ENCODE measurements at places on chromosomes 6 and 20.
A peak's percentile ranks its signal among the peaks of the same experiment; 100 is the strongest.

GRCh38 chr20:14951707-14952418, 614.5 kb upstream of the FLRT3 start:
- DNase-seq = no peak

DNA sequence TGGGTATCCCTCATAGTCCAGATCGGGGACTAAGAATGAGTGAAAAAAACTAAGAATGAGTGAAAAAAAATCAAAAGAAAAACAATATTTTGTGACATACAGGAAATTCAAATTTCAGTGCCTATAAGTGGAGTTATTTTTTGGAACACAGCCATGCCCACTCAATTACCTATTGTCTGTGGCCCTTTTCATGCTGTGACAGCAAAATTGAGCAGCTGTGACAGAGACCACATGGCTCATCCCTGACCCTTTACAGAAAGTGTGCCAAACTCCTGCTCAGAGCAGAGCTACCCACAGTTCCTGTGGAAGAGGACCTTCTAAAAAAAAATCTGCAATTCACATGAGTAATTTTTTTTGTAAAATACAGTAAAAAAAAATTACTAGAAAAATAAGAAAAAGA, 1.4 kb downstream of the NCR2 start:
- no peak for DNase-seq

DNA sequence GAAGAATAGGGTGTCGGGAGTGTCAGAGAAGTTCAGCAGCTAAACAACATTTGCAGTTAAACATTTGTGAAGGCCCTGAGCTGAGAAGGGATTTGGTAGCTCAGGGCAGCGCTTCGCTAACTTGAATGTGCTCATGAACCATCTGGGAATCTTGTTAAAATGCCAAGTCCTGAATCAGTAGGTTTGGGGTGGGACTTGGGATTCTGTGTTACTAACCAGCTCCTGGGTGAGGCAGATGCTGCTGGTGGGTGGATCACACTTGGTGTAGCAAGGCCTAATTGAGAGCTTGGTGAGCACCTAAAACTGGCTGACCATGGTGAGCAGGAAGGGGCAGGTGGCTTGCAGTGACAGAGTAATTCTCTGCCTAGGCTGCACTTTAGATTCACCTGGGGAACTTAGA, 5.9 kb downstream of the PTPRA start:
- DNase-seq = no peak

GRCh38 chr20:63084563-63084927, 77.8 kb upstream of the BHLHE23 start:
- DNase-seq = no peak

DNA sequence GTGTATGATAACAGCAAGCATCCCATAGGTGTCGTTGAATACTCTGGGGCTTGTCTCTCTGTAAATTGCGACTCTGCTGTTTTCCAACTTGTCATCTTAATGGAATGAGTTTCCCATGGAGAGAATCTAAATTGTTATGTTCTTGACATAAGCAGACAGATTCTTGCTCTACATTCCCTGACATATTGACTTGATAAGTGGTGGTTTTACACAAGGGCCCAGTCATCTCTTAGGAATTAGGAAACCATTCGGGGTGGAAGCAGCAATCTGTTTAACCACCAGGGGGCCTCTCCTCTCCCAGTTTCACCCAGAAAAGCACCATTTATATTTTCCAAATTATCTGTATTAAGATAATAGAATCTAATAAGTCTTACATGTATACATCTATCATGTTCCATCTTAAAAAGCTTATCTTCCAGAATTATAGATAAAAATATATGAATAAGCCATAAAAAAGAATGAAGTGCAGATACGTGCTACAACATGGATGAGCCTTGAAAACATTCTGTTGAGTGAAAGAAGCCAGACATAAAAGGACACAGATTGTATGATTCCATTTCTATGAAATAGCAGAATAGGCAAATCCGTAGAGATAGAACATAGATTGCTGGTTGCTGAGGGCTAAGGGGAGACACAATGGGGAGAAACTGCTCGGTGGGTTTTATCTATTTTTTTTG, 23.1 kb upstream of the MROH8 start:
- peak; percentile 62 for DNase-seq

DNA sequence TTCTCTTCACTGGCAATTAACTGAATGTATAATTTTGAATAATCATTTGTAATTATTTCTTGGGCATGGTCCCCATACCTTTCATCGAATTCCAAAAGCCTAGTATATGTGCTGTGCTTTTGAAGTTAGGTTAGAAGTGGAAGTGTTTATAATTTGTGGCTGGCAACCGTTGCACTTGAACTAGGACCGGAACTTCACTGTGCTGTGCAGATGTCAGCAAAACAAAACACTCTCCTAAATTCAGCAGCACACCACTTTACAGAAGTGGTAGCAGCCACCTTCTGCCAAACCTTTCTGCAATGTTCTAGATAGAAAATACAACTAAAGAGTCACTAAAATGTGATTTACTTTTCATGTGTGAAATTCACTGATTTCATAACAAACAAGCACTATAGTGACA, 111.9 kb downstream of the FAM83B start:
- no peak for DNase-seq

- DNase-seq = no peak
These were observed 16.5 kb downstream of the RNASET2 start for GRCh38 chr6:166939894-166940293.

GRCh38 chr6:116767715-116768114, 2.2 kb upstream of the FAM162B start:
- DNase-seq = no peak

- peak; percentile 59 for DNase-seq
These were observed 9.3 kb downstream of the NUDT3 start for GRCh38 chr6:34383161-34383631.

DNA sequence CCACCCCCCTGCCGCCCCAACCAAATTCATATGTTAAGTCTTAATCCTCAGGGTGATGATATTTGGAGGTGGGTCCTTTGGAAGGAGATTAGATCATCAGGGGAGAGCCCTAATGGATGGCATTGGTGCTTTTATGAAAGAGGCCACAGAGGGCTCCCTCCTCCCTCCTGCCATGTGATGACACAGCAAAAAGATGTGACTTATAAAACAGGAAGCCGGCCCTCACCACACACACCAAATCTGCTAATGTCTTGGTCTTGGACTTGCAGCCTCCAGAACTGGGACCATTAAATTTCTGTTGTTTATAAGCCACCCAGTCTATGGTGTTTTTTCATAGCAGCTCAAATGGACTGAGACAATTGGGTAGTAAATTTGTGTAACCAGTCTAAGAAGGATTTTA, 176.3 kb downstream of the ADGRG6 start:
- DNase-seq = peak; percentile 55

DNA sequence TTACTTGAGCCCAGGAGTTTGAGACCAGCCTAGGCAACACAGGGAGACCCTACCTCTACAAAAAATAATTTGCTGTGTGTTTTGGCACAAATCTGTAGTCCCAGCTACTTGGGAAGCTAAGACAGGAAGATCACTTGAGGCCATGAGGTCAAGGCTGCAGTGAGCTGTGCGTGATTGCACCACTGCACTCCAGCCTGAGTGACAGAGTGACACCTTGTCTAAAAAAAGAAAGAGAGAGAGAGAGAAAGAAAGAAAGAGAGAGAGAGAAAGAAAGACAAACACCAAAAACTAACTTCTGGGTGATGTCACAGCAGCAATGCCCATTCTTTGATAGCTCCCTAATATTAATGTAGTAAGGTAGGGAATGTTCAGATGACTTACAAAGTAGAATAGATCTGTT, 20.4 kb downstream of the USP49 start:
- DNase-seq = no peak

DNA sequence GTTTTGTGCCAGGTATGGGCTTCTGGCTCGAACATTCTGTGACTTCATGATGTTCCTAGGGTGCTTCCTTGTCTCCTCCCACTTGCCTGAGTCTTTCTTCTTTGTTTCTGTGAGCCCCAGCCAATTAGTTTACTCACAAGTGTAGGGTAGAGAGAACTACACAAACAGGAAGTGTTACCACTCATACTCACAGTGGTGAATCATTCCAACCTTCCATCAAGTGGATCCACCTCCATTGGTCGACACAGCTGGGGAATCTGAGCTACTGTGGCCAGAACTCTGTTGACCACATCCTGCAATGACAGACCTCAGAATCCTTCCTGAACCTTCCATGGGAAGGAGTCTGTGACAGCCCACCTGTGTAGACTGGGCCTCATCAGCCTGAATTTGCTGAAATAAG, 76.8 kb downstream of the UNC5CL start:
- peak; percentile 32 for DNase-seq

GRCh38 chr20:47515843-47516242, 14.2 kb downstream of the NCOA3 start:
- no peak for DNase-seq

DNA sequence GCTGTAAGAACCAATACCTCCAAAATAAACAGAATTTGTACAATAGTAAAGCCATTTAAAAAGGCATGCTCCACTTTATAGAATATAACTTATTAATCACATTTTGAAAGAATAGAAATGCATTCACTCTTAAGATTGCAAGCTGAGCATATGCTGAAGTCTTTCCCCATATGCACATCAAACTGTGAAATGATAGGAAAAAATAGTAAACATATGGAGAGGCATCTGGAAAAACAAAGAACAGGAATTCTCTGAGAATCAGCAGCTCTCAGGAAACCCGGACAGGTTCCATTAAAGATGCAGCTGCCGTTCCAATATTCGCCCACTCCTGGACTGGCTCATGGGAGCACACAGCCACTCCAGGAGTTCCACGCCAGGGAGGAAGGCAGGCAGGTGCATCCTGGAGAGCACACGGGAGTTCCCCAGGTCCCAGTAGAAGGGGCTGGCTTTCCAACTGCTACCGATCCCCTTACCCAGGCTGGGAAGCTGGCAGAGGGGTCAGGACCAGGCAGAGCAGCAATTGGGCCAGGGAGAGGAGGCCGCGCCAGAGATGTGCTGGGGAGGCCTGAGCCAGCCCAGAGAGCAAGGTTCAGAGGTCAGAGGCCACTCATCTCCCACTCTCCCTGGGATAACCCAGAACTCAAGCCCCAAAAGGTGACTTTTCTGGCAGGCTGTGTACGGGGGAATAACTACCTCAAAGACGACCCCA, 111.1 kb downstream of the DLL1 start:
- DNase-seq = no peak

DNA sequence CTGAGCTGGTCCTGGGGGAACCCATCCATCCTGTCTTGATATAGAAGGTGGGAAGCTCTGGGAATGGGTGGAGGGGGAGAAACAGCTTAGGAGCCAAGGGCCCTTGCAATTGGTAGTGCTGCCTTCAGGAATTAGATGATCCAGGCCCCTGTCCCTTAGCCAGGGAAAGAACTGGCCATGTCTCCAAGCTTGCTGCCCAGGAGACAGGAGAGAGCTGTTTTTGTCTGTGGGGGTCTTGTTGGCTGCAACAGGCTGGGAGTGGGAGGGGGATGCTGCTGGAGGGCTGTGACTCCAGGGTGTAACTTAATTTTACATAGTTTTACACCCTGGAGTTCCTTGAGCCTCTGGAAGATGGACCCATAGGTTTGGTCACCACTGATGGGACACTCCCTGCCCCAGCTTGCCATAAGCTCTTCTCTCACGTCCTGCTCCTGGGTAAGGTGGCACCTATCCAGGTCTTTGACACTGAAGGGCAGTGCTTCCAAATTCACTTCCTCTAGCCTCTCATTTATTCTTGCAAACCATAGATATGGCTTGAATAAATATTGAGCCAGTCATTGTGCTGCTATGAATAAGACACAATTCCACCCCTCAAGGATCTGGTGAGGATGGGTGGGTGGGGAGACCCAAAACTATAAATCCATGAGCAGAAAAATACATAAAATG, 16.8 kb downstream of the VEGFA start:
- DNase-seq = no peak

DNA sequence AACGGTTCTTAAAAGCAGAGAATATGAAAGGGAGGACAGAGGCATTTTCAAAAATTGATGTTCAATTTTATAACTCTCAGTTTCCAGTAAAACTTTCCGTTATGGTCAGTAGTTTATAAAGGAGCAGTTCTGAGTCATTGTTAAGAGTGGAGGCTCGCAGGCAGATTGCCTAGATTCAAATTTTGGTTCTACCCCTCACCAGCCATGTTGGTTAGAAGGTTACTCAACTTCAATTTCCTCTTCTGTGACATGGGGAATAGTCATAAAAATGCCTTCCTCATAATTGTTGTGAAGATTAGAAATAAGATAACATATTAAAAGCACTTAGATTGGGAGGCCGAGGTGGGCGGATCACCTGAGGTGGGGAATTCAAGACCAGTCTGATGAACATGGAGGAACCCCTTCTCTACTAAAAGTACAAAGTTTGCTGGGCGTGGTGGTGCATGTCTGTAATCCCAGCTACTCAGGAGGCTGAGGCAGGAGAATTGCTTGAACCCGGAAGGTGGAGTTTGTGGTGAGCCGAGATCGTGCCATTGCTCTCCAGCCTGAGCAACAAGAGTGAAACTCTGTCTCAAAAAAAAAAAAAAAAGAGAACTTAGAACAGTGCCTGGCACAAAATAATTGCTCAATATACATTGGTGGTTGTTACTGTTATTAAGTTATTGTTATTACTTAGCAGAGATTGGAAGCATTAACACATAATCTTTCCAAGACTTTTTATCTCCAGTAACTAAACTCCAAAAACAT, 348.9 kb downstream of the NRN1 start:
- DNase-seq = peak; percentile 83

GRCh38 chr6:17998442-17998841, 11.0 kb upstream of the KIF13A start:
- peak; percentile 39 for DNase-seq

- no peak for DNase-seq
These were observed 212.3 kb upstream of the HEY2 start for GRCh38 chr6:125537090-125537489.

GRCh38 chr20:2559651-2560050, 23.3 kb downstream of the TMC2 start:
- DNase-seq = no peak

GRCh38 chr6:52620055-52620905, 43.4 kb upstream of the TRAM2 start:
- no peak for DNase-seq

GRCh38 chr20:42441196-42441863, 748.4 kb downstream of the PTPRT start:
- no peak for DNase-seq

GRCh38 chr20:62068997-62069396, 3.3 kb upstream of the TAF4 start:
- no peak for DNase-seq

DNA sequence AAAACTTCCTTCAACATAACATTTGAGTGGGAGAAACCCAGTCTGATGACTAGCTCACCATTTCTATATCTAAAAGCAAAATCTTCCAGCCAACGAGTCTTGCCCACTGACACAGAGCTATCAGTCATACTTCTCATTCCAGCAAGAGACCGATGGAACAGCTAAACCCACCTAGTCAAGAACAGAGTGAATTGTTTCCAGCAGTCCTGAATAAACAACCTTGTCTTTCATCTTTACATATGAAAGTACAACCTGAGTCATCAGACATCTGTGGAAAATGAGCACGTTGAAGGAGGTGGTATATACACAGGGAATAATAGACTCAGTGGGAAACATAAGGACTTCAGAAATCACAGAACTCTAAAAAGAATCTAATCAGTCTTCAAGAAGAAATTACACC, 23.8 kb downstream of the NRSN1 start:
- DNase-seq = no peak

DNA sequence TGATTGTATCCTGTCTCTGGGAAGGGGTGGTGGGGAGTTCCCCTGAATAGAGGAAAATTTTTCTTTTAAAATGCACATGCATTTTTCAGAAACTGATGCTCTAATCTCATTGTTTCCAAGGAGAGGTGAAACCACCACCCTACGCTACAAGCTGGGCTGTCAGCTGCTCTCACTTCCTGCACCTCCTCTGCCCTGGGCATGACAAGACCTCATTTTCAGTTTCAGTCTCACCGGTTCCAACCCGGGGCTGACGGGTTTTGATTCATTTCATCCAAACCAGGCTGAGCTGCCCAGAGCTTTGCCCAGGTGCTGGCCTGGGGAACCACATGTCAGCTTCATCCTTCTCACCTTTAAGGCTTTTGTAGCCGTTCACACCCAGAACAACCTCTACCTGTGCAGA, 99.7 kb downstream of the EYA2 start:
- DNase-seq = peak; percentile 48

All from inflammatory macrophage treated with lipopolysaccharide for 4 hours (primary cell).